ENCODE measurements at places on chromosomes 1 and 21. TPM values are rescaled to one million over a fixed set of nuclear protein-coding genes. Genes with fewer than 3 reads are reported as not detected.

GRCh38 chr1:8747879-8748825 lies 69.3 kb downstream of the RERE start:
- DNase-seq = no peak

- DNase-seq = peak; percentile 23
Observed at GRCh38 chr1:20185834-20186782, at the start of the genes PLA2G2C and UBXN10. Gene PLA2G2C, minus strand, starts transcription at chr1:20186518. Its CDS starts 9,155 bp downstream, at chr1:20177363. Gene UBXN10, plus strand, starts transcription at chr1:20186096. Its CDS starts 4,466 bp downstream, at chr1:20190562.

- DNase-seq = no peak
Observed at GRCh38 chr1:106677181-106677580, 379.3 kb upstream of the PRMT6 start.

DNA sequence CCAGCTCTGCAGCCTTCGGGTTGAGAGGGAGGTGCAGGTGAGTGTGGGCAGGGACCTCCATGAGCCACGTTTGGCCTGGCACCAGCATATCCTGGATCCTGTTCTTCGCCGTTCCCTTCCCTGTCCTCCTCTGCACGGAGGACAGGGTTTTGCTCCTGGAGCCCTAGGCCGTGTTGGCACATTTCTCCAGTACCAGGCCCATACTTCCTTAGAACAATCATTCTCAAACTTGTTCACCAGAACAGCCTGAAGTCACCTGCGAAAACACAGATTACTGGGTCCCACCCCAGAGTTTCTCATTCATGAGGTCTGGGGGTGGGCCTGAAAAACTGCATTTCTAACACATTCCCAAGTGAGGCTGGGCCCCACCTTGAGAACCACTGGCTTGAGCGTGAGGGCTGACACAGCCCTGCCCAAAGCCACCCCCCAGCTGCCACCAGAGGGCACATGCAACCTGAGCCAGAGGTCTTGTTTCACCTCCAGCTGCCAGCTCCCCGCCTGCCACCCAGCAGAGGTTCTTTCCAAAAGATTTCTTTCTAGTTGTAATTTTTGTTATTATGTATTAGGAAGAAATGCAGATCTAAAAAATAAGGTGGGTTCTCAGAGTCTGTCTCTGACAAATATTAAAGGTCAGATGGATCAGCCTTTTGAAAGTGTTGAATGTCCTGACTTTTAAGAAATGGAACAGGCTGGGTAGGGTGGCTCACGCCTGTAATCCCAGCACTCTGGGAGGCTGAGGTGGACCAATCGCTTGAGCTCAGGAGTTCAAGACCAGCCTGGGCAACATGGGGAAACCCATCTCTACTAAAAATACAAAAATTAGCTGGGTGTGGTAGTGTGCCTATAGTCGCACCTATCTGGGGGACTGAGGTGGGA lies 39.6 kb upstream of the LDLRAP1 start:
- DNase-seq = peak; percentile 34

GRCh38 chr1:77833521-77834100 lies 54.2 kb downstream of the MIGA1 start:
- peak; percentile 29 for DNase-seq

DNA sequence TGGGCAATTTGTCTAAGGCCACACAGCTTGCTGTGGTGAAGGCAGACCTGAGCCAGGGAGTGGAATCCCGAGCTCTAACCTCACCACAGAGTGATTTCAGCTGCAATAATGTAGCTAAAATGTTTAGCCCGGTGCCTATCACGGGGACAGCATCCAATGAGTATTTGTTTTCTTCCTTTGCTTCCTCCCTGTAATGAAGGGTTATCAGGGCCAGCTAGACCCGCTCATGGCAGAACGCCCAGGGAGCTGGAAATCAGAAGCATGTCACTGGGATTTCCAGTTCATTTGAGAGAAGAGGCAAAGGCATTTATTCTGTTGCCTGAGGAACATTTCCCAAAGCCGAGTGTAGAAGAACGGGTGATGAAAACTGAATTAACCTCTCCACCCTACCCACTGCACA lies 183.1 kb downstream of the ZSCAN20 start:
- DNase-seq = no peak

The OR2L2 gene
- not detected for total RNA-seq

The IL24 gene
- 2.4 TPM for total RNA-seq
